ENCODE measurements at places on chromosomes 6 and 20.

- DNase-seq: peak; percentile 36
These were observed 335.0 kb upstream of the KCNQ5 start for GRCh38 chr6:72286911-72287311.

DNA sequence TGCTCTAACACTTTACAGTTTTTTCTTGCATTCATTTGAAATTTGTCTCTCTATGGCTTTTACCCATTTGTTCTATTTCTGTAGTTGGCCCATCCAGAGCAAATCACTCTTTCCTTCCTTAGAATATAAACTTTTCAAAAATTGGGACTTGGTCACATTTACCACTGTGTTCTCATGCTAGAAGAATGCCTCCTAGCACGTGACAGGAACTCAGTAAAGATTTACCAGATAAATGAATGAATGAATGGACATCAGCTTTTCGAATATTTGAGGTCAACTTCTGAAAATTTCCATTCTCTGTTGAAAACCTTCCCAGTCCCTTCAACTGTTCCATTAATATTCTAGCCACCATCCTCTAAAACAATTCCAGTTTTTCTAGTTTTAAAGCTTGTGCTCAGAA, 294.5 kb downstream of the CD83 start:
- DNase-seq: no peak

DNA sequence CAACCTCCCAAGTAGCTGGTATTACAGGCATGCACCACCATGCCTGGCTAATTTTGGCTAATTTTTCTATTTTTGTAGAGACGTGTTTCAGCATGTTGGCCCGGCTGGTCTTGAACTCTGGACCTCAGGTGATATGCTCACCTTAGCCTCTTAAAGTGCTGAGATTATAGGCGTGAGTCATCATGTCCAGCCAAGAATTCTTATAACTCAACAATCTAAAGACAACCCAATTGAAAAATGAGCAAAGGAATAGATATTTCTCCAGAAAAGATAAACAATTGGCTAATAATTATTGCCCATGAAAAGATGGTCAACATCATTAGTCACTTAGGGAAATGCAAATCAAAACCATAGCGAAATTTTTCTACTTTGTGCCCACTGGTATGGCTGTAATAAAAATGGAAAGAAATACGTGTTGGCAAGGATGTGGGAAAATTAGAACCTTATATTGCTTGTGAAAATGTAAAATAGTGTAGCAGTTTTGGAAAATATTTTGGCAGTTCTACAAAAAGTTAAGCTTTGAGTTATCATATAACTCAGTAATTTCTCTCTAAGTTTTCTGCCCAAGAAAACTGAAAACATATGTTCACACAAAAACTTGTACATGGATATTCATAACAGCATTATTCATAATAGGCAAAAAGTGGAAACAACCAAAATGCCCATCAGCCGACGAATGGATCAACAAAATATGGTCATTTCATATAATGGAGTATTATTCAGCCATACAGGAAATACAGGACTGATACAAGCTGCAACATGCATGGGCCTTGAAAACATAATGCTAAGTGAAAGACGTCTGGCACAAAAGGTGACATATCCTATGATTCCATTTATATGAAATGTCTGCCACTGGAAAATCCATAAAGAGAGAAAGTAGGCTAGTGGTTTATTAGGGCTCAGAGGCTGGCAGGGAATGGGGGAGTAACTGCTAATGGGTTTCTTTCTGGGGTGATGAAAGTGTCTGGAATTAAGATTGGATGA, 87.8 kb downstream of the UTRN start:
- DNase-seq: peak; percentile 88

DNA sequence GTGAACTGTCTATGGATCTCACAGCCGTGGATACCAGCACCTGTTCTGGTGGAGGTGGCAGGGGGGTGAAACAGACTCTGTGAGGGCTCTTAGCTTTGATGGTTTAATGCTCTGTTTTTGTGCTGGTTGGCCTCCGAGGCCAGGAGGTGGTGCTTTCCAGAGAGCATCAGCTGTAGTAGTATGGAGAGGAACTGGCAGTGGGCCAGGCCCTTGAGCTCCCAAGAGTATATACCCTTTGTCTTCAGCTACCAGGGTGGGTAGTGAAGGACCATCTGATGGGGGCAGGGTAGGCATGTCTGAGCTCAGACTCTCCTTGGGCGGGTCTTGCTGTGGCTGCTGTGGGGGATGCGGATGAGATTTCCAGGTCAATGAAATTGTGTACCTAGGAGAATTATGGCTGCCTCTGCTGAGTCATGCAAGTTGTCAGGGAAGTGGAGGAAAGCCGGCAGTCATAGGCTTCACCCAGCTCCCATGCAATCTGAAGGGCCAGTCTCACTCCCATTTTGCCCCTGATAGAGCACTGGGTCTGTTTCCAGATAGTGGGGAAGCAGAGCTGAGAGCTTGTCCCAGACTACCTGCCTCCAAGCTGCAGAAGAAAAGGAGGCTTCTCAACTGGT, 102.7 kb upstream of the AHI1 start:
- DNase-seq: no peak

GRCh38 chr6:1063671-1064355, 248.1 kb upstream of the FOXQ1 start:
- peak; percentile 52 for DNase-seq

- peak; percentile 93 for DNase-seq
These were observed 20.8 kb downstream of the TBC1D7 start for GRCh38 chr6:13307508-13307995.

DNA sequence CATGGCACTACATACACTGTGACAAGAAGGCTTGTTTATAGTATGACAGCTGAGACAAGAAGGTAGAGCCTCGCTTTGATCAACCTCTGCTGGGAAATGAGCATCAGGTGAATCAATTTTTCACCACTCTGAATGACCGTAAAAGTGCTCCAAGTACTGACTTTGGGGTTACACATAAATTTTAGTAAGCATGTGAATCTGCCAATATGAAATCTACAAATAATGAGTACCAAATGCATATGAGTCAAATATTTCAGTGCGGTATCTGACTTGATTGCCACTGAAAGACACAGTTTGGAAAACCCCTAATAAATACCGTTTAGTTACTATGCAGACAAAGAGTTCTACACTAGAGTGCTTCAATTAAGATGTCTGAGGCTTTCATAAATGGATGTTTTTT, 77.8 kb downstream of the ATG5 start:
- no peak for DNase-seq

- no peak for DNase-seq
These were observed 16.8 kb upstream of the TCFL5 start for GRCh38 chr20:62878244-62879038.

GRCh38 chr6:170344631-170345576, 38.3 kb downstream of the FAM120B start:
- DNase-seq: peak; percentile 67

DNA sequence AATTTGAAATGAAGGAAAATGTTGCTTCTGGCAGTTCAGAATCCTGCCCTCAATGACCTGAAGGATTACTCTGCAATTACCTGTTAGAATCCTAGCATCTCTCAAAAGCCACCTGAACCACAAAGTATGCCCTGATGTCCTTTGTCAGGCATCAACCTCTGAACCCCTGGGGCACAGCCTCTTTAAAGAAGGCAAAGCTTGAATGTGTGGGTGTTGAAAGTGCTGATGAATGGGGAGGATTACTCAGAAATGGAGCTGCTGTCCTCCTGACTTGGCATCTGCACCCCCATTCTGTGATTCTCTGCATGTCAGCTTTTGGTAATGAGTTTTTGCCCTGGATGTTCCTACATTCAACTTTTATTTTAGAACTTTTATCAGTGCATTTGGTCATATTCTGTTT, 179.2 kb downstream of the PKHD1 start:
- no peak for DNase-seq

GRCh38 chr6:44226368-44227147, 3.2 kb downstream of the SLC29A1 start:
- DNase-seq: no peak

DNA sequence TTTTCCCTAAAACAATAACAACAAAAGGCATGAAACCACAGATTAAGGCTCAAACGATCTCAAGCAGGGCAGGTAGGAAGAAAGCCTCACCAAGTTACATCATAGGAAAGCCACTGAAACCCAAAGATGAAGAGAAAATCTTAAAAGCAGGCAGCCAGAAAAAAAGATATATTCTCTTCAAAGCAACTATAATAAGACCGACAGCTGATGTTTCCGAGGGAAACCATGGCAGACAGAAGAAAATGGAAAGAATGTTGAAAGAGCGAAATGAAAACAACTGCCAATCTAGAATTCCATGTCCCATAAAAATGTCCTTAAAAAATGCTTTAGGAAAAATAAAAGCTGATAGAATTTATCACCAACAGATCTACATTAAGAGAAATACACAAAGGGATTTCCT, 161.5 kb upstream of the THBS2 start:
- DNase-seq: no peak

- DNase-seq: no peak
These were observed 12.5 kb downstream of the AGPAT4 start for GRCh38 chr6:161261325-161261724.

GRCh38 chr6:66687611-66688140, 980.6 kb upstream of the EYS start:
- DNase-seq: no peak

DNA sequence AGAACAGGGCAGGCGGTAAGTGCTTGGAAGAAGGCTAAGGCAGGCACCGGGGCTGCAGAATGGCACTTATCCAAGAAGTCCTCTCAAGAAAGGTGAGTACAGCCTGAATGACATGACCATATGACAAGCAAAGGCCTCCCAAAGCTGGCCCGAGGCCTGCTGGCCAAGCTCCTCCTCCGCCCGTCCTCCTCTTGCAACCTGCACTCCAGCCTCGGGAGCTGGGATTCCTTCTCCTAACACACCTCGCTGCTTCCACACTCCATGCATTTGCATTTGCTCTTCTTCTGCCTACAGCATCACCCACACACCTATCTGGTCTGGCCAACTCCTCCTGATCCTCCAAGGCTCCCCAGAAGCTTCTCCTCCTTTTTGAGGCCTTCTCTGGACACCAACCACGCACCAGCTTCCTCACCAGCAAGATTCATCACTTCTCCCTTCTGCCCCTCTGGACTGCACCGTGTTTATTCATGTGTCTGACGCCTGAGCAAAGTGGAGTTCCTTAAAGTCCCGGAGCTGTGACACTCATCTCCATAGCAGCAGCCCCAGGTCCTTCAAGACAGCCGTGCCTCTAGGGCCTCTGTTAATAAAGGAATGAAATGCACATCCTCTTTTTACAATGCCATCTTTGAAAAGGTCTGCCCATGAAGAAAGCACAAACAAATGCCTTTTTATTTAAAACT, 32.3 kb downstream of the CNKSR3 start:
- no peak for DNase-seq

DNA sequence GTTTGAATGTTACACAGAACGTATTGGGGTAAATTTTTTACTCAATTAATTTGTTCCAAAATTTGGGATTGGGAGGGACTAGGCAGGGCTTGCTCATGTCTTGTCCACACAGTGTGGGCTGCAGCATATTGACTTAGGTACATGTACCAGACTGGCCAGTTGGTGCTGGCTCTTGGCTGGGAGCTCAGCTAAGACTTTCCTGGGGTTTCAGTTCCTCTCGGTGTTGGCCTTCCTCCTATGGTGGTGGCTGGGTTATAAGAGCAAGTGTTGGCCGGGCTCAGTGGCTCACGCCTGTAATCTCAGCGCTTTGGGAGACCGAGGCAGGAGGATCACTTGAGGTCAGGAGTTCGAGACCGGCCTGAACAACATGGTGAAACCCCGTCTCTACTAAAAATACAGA, 4.9 kb downstream of the CENPQ start:
- DNase-seq: no peak

DNA sequence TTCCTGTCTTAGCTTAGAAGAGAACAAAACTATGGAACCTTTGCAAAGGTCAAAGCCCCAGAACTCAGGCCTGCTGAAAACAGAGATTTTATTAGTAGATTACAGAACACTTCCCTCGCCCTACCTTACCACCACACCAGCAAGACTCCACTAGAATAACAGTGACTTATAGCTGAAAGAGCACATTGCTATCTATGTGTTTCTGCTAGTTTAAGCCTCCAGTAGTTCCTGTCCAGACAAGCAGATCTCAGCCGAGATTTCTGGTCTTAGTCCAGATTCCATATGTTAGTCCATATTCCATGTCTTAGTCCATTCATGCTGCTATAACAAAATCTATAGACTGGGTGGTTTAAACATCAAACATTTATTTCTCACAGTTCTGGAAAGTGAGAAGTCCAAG, 412.3 kb upstream of the ID4 start:
- peak; percentile 60 for DNase-seq

- peak; percentile 80 for DNase-seq
These were observed 73.1 kb downstream of the OPN5 start for GRCh38 chr6:47854971-47855370.

DNA sequence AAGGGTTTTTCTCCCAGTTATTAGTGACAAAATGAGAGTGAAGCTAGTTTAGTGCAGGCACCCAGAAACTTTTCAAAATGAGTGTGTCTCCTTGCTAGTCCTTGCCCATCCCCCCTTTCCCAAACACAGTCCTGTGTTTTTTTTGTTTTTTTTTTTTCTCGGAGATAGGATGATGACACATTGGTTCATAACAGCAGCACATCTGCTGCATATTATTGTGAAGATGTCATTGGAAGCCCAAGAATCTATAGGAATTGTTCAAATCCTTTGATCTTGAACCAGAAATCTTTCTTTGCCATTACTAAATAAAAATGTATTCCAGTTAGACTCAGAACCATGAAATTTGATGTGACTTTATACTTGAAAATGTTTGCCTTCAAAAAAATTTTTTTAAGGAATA, 162.4 kb downstream of the FRK start:
- no peak for DNase-seq

DNA sequence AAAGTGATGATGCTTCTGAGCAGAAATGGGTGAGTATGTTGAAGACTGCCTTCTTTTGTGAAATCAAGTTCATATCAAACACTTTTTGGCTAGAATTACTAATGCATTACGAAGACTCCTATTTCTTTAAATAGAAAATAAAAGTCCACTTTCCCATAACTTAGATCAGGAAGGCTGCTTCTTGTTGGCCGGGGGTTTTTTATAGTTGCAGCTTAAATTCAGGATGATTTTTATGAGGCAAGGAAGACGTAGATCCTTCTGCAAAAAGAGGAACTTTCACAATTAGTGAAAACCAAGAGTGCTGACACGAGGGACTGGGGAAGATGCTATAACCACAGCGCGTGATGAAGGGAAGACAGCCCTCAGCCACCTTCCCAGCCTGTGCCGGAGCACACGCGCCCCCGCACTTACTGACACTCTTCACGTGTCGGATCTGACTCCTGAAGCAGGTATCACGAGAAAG, 206.1 kb upstream of the PRDM1 start:
- DNase-seq: no peak

DNA sequence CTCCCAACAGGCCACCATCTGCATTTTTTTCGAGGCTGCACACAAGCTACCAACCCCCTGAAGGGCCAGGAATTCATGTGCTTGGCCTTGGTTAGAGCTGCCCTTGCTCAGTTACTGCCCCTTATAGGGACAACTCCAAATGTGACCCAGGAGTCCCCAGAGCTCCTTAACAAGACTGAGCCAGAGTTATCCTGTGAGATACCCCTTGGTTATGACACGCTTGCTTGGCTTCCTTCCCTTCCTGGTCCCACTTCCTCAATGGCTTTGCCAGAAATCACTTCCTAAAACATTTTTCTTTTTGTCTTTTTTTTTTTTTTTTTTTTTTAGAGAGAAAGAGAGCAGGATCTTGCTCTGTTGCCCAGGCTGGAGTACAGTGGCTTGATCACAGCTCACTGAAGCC, 8.9 kb downstream of the TREM1 start:
- no peak for DNase-seq

GRCh38 chr6:113782636-113783035, 74.5 kb upstream of the MARCKS start:
- peak; percentile 21 for DNase-seq

Measured in epithelial cell of esophagus (primary cell).